Mesenchymal stem cell (in vitro differentiated cells and primary cell): ENCODE measurements at places on chromosomes 7 and 10.

DNA sequence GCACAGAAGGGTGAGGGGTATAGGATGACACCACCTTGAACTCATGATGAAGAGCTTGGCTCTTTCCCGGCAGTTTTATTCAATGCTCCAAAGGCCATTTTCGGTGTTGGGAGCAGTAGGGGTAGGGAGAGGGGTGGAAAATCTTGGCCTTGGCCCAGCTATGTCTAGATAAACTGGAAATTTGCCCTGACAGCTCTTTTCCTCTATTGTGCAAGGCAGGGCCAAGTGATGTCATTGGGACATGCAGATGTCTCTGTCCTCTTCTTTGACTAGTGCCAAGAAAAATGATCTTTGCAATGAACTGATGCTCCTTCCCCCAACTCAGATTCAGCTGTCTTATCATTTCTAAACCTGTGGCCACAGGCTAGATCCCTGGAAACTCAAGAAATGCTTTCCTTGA, 27.7 kb upstream of the PRKCQ start:
- DNase-seq = no peak

DNA sequence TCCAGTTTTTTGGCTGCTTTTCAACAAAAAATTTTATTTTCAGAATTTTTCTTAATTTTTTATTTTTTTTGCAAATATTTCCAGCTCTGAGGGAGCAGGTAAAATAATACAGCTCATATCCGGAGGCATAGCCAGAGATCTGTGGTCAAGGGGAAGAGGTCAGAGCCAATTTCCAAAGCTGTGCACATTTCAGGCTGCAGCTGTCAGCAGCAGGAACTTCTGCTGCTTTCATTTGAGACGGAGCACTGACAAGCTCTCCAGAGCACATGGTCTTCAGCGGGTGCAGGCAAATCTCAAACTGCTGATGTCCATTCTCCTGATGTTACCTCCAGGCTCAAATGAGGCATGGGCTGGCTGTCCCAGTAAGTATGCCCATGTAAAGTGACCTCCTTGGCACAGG, 31.1 kb downstream of the SLC26A4 start:
- DNase-seq = no peak

GRCh38 chr10:122331615-122332446, 42.7 kb upstream of the PLEKHA1 start:
- DNase-seq = no peak

DNA sequence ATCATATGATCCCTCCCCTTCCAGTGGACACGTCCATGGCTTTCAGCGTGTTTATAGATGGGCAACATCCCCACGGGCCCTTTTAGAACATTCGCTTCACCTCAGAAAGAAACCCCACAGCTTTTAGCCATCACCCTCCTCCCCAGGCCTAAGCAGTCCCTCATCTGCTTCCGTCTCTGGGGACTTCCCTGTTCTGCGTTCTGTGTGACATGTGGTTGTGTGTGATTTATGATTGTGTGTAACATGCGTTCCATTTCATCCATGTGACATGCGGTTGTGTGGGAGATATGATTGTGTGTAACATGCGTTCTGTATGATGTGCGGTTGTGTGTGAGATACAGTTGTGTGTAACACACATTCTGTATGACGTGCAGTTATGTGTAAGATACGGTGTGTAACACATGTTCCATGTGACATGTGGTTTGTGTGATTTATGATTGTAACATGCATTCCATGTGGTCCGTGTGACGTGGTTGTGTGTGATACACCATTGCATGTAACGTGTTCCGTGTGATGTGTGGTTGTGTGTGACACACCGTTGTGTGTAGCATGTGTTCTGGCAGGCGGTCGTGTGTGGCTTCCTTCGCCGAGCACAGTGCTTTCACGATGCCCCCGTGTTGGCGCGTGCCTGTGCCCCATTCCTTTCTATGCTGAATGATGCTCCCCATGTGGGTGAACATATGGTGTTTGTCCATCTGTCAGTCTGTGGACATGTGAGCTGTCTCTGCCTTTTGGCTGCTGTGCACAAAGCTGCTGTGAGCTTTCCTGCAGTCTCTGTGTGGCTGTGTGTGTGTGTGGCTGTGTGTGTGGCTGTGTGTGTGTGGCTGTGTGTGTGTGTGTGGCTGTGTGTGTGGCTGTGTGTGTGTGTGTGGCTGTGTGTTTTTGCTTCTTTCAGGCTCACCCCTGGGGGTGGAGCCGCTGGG, 26.2 kb downstream of the PWWP2B start:
- DNase-seq = peak; percentile 39

DNA sequence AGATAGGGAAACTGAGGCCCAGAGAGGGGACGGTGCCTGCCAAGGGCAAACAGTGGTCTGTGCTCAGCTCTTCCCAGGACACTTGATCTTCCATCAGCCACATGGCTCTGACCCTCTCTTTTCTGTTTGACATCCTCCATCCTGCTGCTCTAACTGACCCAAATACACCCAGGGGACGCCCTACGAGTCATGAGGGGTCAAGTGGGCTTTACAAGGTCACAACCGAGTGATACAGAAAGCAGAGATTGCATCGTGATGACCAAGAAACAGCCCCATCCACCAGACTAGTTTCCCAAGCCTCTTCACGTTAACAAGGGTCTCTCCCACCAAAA, 131.2 kb upstream of the UNC5B start:
- no peak for DNase-seq
